Hippocampal formation (tissue), 2 donors: ENCODE measurements at places on chromosomes 2 and 18.

DNA sequence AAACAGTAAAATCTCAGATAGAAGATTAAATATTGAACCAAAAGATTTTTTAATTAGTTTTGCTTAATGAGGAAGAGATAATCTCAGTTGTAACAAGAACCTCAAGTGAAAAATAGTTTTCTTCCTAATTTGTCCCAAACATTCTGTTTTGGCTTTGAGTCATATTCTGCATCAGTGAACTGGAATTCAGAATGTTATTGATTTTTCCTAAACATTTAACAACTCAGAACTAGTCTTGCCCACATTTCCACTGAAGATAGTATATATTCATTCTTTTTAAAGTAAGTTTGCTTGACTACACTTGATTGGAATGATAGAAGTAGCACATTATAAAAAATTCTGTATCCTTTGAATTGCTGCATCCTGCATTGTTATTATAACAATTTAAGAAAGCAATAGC lies 85.7 kb upstream of the UGP2 start:
- no peak for DNase-seq

- DNase-seq, result no peak
Measured at GRCh38 chr2:100247256-100248043, 74.9 kb downstream of the LONRF2 start.

DNA sequence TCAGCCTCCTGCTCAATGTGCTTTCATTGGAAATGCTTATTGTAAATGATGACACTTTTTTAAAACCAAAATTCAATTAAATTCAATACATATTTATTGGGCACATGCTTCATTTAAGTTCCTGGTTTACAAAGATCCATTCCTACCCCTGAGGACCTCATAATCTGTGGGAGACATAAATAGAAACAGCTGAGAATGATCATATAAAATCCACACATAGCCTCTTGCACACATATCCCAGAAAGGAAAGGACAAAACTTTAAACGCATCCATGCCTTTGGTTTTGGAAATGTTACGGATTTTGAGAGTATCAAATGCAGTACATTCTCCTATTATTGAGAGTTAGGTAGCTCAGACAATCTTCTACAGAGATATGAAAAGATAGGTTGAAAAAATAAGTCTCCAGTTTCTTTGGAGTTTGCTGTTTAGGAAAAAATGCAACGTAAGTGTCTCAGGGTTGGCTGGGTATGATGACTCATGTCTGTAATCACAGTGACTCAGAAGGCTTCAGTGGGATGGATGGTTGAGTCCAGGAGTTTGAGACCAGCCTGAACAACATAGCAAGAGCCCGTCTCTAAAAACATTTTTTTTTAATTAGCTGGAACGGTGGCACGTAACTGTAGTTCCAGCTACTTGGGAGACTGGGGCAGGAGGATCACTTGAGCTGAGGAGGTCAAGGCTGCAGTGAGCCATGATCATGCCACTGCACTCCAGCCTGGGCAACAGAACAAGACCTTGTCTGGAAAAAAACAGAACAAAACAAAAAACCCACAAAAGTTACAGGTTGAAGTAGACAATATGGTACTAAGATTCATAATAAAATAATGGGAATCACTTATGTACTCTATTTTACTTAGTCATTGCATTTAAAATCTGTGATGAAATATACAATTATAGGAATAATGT lies 3.9 kb upstream of the PRELID3A start:
- no peak for DNase-seq

GRCh38 chr2:57190007-57190406 lies 856.6 kb upstream of the VRK2 start:
- DNase-seq, result no peak

GRCh38 chr2:173567493-173567892 lies 212.8 kb downstream of the CDCA7 start:
- DNase-seq, result no peak

GRCh38 chr2:240021488-240022104 lies 3.5 kb downstream of the NDUFA10 start:
- DNase-seq, result no peak

DNA sequence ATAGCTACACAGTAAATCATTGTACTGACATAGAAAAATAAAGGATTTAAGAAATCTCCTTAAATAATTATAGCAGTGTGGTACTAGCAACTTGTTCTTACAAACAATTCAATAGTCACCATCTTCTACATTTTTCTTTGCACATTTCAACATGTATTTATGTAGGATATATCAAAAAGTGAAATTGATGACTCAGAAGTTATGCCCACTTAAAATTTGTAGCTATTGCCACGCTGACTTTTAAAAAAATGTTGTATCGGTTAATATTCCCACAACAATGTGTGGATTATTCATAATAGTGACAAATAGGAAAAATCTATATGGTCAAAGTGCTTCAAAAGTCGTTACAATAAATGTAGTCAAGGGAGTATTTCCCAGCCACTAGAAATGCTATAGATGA lies 6.7 kb downstream of the TGFA start:
- DNase-seq, result no peak

DNA sequence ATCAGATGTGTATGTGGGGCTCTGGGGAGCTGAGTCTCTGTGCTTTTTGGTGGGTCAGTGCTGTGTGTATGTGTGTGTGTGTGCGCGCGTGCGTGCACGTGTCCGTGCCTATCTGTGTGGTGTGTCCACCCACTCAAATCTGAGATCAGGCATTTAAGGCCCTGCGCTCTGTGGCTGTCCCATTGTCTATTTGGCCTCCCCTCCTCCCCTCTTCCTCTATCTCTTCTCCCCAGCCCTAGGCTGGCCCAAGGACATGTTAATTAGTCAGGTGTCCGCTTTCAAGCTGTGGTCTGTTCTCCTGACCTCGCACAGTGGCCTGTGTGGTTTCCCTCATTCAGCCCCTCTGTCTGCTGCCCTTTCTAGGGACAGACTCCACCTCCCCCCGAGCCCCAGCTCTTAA lies 136.4 kb downstream of the DYSF start:
- DNase-seq, result no peak

DNA sequence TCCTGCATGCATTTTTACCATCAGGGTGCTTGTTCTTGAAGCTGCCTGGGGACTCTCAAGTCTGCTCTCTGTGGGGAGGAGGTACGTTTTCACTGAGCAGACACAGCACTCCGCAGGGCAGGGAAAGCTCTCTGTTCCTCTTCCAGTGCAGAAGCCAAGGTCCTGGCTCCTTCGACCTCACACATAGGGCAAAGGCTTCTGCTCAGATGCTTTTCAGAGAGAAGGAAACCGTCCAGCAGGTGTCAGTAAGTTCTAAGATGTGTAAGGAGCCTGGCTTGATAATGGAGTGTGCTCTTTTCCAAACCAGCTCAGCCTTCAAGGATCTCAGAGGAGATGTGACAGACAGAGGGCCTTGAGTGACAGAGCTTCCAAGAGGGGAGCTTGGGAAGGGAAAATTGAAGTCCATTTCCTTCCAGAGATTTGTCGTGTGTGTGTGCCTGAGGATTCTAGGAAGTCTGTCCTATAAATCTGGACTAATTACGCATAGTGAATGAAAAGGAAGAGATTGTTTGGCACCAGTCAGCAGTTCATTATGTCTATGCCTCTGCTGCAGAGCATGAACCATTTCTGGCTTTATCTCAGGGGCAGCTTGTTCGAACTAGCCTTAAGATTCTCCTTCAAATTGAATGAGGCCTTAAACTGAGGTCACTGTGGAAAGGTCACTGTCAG lies 67.3 kb upstream of the UPP2 start:
- DNase-seq, result peak; percentile 9

GRCh38 chr2:95334916-95335641 lies 37.9 kb downstream of the KCNIP3 start:
- DNase-seq, result no peak
